ENCODE measurements at places on chromosomes 2 and 18.

DNA sequence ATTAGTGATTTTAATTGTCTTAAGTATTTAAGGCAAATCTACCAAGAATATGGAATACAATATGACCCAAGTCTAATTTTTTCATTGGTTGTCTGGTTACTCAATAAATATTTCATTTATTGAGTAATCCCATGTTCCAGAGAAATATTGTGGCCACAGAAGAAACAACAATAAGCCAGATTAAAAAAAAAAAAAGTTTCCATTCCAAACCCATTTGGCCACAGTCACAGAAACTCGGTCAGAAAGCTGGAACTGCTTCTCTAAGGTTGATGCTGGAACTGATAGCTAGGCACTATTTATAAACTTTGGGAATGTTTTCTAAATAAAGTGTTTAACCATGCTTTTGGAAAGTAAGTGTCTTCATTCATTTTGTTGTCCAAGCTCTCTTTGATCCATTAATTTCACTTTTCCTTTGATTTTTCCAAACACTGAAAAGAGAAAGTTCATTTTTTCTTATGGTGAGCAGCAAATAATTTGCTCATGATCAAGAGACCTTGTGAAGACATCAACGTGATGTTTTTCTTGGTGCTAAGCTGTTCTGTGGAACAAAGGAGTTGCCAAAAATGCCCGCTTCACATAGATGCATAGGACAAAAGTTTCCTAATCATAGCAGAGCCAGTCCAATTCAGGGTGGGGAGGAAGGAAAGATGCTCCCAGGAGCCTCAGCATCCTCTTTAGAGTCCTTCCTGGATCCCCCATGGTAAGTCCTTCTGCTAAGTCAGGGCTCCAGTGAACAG, 72.1 kb upstream of the CCBE1 start:
- DNase-seq, result no peak

GRCh38 chr2:144461308-144461766, 58.6 kb downstream of the ZEB2 start:
- no peak for DNase-seq

DNA sequence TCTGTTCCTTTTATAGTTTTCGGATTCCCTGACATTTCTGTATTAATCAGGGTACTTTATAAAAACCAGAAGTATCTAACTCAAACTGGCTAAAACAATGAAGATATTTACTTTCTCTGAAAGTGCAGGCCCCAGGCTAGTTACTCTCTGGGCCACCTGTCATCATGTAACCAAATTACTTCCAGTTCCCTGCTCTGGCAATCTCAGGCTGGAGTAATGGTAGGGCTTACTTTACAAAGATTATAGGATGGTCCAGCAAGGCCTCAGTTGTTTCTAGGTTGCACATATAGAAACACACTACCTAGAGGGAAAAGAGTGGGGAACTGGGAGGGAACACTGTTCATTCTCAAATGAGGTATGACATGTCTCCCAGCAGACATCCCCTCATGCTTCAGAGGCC, 74.8 kb downstream of the CHST9 start:
- DNase-seq, result peak; percentile 41

- no peak for DNase-seq
These were observed 90.5 kb upstream of the TACR1 start for GRCh38 chr2:75289771-75290170.

DNA sequence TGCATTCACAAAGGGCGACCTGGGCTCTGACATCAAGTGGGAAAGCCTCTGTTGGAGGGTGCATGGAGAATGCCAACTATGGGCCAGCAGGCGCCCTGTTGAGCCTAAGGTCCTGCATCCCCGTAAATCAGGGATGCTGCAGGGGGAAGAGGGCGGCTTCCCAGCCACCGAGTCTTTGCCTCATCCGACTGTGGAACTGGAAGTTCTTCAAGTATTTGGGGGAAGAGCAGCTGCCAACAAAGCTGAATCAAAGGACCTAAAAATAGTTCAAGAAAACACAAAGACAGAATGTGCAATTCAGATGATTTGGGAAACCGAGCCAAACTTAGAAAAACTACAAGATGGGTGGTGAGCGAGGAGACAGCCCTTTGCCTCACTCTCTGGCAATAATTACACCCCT, 281.1 kb upstream of the MGAT5 start:
- DNase-seq, result no peak

- no peak for DNase-seq
These were observed 111.6 kb downstream of the ZNF521 start for GRCh38 chr18:25240420-25240770.

GRCh38 chr18:36813824-36814223, 15.0 kb downstream of the TPGS2 start:
- no peak for DNase-seq

DNA sequence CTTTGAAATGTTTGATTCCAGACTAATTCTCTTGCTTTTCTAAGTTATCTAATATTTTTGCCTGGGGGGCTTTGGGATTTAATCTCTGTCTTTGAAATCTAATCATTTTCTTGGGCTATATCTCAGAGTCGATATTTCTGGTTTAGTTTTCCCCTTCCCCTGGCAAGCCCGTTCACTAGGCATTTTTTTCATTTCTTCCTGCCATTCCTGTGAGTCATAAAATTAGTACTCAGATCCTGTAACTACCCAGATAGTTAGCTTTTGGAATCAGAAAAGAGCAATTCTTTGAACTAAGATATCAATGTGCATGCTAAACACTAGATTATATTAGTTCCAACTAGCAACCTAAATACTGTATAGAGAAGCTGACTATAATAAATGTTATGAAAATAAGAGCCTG, 29.4 kb upstream of the RNF149 start:
- DNase-seq, result no peak

DNA sequence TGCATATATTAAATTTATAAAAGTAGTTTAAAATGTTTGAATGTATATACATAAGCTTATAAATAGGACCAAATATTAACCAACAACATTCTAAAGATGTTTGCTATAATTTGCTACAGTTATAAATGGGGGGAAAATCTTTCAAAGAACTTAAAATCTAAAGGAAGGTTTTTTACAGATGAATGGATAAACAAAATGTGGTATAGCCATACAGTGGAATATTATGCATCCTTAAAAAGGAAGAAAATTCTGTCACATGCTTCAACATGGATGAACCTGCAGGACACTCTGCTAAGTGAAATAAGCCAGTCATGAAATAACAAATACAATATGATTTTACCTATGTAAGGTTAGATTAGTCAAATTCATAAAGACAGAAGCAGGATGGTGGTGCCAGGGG, 75.8 kb downstream of the TMEM17 start:
- DNase-seq, result no peak

- DNase-seq, result peak; percentile 74
These were observed 21.2 kb upstream of the NAB1 start for GRCh38 chr2:190627448-190628412.
